ENCODE measurements at places on chromosomes 5 and 9.

DNA sequence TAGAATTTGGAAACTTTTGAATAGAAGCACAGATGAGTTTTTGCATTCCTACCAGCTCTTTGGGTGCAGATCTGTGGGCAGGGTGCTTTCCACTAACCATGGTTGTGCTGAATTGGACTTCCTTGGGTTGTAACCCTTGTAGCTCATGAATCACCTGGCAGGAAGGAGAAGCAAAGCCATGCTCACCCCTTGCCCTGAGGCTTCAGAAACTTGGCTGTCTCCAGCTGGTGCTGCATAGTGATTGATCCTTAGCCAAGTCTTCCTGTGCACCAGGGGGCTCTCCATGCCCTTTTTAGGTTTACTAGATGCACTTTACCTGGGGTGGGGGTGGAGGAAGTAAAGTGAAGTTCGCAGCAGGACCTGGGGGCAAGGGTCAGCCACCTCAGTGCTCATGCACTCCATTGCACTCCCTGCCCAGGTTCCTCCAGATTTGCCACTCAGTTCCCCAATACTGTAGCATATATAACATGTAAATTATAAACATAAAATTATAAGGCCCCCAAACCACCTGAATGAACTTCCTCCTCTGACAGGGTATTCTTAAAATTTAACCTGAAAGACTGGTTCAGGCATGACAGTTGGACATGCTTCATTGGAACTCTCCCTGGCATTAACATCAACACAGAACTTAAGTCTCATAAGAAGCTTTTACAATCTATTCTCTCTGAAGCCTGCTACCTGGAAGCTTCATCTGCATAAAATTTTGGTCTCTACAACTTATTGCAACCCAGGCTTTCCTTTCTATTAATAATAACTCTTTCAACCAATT, 25.8 kb upstream of the IFNA14 start:
- no peak for DNase-seq

DNA sequence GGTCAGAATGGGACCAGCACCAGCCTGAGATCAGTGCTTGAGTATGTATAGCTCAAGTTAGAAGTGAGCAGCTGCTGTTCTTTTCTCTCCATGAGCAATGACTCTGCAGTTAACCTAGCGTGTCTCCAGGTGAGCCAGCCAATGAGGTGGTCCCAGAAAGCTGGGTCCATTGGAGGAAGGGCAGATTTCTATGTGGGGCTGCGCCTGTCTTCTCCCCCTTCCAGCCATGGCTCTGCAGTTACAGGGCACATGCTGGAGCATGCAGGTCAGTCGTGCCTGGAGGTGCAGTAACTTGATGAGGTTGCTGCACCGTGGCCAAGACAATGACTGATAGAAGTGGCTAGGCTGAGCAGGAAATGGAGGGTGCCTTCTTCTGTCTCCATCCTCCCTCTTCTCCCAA, 29.6 kb upstream of the CXCL14 start:
- DNase-seq, result no peak

DNA sequence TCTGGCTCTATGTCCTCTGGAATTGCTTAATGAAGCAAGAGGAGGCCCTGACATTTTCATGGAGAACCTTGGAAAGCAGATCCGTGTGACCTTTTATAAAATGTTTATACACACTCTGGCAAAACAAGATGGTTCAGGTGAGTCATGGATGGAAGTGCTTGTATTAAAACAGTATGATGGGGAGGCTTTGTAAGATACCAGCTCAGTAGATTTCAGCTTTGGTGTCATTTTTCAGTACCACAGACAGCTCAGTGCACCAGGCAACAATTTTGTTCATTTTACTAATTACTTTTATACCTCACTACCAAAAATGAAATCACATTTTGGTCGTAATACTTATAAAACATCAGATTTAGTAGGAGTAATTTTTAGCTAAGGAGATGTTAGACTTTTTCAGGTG, 5.2 kb downstream of the KCNN2 start:
- no peak for DNase-seq

GRCh38 chr9:128073253-128073886, 5.3 kb downstream of the SLC25A25 start:
- no peak for DNase-seq

GRCh38 chr9:135222881-135223760, 135.7 kb downstream of the OLFM1 start:
- DNase-seq, result no peak

GRCh38 chr5:119966028-119966427, 336.7 kb downstream of the FAM170A start:
- no peak for DNase-seq
